ENCODE measurements at places on chromosomes 3 and 15.
A peak's percentile ranks its signal among the peaks of the same experiment; 100 is the strongest.

- DNase-seq: no peak
These were observed 35.5 kb downstream of the FAH start for GRCh38 chr15:80188251-80188650.

DNA sequence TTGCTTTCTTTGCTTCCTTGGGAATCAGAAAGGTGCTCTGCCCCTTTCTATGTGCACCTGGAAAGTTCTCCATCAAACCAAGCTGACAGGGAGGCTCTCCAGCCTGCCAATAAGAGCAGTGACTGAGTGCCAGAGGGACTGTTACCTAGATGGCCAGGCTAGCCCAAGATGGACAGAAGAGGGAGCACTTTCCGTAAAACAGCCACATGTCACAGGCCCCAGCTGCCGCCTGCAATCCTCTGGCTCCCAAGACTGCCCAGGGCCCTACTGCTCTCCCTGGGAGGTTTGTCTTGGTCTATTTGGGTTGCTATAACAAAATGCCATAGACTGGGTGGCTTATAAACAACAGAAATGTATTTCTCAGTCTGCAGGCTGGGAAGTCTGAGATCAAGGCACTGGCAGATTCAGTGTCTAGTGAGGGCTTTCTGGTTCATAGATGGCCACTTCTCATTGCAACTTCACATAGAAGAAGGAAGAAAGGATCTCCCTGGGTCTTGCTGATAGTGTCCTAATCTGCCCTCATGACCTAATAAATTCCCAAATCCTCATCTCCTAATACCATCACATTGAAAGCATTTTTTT, 72.3 kb downstream of the TAMM41 start:
- DNase-seq: peak; percentile 58

DNA sequence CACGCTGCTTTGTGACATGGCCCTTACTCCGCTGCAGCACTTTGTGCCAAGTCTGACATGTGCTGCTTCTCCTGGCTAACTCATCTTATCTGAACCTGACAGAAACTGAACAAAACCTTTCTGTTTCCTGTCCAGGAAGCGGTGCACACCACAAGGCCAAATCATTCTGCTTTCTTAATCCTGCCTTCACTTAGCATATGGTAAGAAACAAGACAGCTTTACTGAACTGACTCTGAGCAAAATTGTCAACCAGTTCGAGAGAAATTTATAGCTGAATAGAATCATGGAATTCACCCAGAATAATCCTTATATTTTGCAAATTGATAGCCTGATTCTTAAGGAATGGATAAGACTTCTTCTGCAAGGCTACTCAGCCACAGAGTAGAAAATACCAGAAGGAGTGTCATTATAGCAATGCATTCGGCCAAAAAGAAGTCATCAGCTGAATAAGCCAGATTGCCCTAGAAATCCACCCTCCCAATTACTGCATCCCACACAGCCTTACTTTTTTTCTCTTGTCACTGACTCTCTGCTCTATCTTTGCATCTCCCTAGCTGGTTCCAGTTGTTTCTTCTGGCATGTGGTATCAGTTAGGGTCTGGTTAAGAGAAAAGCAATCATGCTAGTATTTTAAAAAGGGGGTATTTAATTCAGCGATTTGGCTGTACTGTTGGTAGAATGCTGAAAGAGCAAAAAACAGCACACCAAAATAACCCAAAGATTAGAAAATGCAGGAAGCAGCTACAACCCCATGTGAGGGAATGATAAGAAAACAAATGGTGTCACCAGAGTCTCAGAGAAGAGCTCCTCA, 41.6 kb upstream of the STRIT1 start:
- DNase-seq: peak; percentile 97

- no peak for DNase-seq
These were observed 17.1 kb upstream of the PRSS50 start for GRCh38 chr3:46734773-46735172.

DNA sequence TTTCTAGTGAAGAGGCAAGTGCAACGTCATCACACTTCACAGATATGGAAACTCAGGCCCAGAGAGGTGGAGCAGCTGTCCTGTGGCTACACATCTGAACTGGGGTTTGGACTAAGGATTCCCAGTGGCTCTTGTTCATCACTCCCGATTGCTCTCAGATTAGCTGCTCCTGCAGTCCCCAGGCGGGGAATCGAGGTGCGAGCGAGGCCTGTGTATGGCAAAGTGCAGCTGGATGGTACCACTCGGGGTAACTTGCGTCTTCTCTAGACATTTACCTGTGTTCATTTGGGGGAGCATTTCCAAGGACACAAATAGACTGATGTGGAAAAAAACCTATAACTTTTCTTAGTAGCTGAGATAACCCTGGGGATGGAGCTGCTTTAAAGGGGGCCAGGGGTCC, 45.9 kb upstream of the TRPM1 start:
- DNase-seq: no peak

GRCh38 chr15:58697220-58697619, 52.3 kb downstream of the ADAM10 start:
- DNase-seq: no peak

DNA sequence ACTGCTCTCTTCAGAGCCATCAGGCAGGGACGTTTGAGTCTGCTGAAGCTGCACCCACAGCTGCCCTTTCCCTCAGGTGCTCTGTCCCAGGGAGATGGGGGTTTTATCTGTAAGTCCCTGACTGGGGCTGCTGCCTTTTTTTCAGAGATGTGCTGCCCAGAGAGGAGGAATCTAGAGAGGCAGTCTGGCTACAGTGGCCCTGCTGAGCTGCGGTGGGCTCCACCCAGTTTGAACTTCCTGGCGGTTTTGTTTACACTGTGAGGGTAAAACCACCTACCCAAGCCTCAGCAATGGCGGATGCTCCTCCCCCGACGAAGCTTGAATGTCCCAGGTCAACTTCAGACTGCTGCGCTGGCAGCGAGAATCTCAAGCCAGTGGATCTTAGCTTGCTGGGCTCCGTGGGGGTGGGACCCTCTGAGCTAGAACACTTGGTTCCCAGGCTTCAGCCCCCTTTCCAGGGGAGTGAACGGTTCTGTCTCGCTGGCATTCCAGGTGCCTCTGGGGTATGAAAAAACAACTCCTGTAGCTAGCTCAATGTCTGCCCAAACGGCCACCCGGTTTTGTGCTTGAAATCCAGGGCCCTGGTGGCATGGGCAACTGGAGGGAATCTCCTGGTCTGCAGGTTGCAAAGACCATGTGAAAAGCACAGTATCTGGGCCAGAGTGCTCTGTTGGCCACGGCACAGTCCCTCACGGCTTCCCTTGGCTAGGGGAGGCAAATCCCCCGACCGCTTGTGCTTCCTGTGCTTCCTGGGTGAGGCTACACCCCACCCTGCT, 21.1 kb upstream of the ST6GAL1 start:
- peak; percentile 88 for DNase-seq

DNA sequence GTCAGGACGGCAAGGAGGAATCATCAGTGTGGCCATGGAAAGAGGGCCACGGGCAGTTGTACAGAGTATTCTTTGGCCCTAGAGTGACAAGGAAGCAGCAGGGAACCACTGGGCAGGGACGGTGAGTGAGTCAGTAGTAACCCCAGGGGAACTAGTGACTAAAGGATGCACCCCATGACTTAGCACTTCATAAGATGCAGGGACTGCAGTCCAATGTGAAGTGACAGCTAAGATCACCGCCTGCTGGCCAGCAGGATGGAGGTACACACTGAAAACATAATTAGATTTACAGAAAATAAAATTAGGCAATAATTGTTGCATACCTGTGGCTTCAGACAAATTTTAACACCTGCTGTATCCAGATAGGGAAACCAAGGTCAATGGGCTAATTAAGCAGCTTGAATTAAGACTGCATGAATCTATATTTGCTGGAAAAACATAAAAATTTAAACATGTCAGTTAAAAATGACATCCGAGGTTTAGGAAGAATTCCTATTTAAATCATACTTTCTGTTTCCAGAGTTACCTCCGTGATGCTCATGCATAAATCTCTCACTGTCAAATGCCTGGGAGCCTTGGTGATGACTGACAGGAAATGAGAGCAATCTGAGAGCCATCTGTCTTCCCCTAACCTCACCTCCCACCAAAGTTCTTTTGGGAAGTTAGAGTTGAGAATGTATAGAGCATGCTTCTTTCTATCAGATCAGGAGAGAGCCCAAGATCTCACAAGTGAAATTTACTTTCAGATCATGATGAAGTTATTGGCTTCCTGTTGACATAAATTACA, 56.5 kb downstream of the DCLK3 start:
- peak; percentile 52 for DNase-seq

DNA sequence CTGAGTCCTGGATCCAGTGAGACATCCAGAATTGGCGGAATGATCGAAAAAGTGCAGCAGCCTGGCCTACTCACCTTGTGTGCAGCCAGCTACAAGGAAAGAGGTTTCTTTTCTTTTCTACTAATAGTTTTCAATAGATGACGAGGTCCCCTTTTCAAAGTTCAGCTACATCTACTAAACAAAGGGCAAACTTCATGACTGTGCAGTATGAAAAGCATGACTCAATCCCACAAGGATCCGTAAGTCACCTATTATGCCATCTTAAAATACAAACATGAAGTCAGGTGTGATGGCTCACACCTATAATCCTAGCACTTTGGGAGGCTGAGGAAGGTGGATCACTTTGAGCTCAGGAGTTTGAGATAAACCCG, 16.7 kb downstream of the MIX23 start:
- no peak for DNase-seq

DNA sequence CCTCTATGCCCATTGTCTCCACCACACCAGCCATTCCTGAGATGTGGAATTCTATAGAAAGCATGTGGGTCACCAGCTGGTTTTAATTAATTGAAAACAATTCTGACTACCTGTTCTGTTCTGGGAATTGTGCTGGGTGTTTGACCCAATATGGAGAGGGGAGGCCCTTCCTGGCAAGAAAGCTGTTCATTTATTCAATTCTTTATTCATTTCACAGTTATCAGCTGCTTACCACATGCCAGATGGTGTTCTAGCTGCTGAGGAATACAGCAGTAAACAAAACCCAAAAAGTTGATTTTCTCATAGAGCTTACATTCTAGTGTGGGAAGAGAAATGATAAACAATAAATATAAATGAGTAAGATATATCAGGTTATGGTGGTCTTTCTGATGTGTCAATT, 296.1 kb upstream of the RASGRP1 start:
- no peak for DNase-seq

DNA sequence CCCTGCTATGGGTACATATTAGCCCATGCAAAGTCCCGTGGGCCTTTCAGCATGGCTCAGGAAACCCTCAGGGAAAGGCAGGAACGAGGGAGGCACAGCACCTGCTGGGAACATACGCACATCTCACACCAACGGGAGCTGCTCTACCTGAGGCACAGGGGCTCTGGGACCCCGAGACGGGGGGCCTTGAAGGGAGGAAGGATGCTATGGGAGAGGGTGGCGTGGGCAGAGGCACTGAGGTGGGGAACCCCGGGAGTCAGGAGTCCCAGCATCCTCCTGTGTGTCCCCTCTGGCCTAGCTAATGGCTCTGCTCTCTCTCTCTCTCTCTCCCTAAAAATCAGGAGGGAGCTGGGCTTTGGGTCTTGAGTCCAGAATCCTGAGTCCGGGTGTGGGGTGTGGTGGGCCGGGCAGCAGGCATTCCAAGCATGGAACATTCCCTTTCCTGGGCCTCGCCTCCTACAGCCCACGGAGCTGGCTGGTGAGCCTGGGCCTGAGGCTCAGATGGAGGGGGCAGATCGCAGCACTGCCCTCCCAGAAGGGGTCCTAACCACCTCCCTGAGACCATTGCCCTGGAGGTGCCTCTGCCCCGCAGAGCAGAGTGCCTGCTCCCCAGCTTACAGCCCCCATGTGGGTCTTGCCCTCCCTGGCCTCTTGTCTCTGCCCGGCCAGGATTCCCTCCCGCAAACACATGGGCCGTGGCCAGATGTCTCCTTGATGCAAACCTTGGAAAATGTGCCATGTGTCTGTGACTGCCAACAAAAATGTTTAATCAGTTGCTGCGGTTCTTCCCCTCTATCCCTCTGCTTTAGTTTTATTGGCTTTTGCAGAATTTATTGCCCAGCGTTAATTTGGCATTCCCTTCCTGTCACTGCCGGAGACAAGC, 101.6 kb downstream of the TMEM266 start:
- DNase-seq: no peak

DNA sequence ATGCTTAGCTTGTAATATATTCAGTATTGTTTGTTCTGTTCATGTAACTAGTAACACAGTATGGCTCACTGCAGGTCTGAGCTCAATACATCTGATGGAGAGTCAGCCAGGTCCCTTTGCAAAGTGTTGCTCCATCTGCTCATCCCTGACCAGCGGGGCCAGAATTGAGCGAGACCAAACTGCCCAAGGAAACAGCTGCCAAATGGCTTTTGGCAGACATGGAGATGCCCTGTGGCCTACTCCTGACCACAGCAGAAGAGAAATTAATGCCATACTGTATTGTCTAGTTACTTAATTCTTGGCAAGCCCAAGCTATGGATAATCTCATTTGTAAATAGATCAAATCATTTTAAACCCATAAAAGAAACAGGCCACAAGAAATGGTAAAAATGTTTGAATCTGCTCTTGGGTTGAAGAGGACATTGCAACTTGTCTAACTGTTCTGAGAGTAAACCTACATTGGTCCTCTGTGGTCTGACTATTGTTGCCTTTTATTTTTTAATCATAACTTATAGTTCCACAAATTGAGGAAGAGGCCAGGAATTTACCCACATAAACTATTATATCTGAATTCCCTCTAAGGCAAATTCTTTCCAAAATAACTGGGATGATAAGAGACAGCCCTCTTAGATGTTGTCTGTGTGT, 209.5 kb downstream of the EBLN2 start:
- no peak for DNase-seq

DNA sequence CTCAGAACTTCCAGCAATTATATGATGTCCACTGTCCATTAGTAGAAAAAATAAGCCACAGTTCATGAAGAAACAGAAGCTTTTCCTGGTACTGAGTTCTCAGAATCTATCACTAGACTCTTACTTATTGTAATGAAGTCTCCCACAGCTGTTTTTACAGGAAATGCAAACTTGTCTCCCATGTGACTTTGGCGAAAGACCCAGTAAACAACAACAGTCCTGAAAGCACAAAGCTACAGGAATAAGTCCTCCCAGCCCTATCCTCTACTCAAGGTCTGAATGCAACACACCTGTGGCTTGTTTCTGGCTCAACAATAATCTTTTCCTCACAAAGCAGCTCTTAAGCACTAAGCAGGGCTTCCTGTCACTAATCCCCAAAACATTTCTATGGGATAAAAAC, 55.9 kb downstream of the EOMES start:
- peak; percentile 29 for DNase-seq

DNA sequence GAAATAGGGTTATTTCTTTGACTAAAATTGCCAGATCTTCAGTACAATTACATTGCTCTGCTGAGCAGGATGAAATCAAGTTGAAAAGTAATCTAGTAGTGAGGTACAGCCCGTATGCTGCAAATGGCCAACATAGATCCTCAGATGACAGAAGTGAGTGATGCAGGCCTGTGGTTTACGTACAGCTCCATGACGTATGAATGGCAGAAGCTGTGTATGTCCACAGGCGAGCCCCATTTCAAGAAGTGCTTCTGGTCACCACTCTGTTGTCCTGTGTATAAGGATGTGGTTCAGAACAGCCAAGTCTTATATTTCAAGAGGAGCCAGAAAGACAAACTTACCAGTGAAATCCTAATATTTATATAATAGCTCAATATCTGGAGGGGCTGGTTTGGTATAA, 9.2 kb downstream of the CD86 start:
- no peak for DNase-seq

- DNase-seq: no peak
These were observed 19.3 kb upstream of the ATP10A start for GRCh38 chr15:25882466-25882865.
